Stimulated activated CD8-positive, alpha-beta memory T cell treated with anti-CD3 and anti-CD28 coated beads, Interleukin-4, amount 100 ng/mL, for 1 hour (primary cell): ENCODE measurements at places on chromosomes 4 and X.
A peak's percentile ranks its signal among the peaks of the same experiment; 100 is the strongest.

DNA sequence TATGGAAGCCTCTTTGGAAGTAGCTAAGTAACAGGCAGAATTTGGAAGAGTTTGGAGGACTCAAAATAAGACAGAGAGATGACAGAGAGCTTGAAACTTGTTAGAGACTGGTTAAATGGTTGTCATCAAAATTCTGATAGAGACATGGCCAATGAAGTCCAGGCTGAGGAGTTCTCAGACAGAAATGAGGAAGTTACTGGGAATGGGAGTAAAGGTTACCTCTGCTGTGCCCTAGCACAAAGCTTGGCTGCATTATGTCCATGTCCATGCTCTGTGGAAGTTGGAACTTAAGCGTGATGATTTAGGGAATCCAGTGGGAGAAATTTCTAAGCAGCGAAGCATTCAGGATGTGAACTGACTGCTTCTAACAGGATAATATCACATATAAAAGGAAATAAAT is 146.2 kb upstream of the NDST4 start:
- DNase-seq: no peak

- no peak for DNase-seq
Measured at GRCh38 chrX:148913971-148914370, 413.6 kb downstream of the AFF2 start.

GRCh38 chrX:17527922-17528321 is 152.9 kb downstream of the NHS start:
- DNase-seq: no peak

DNA sequence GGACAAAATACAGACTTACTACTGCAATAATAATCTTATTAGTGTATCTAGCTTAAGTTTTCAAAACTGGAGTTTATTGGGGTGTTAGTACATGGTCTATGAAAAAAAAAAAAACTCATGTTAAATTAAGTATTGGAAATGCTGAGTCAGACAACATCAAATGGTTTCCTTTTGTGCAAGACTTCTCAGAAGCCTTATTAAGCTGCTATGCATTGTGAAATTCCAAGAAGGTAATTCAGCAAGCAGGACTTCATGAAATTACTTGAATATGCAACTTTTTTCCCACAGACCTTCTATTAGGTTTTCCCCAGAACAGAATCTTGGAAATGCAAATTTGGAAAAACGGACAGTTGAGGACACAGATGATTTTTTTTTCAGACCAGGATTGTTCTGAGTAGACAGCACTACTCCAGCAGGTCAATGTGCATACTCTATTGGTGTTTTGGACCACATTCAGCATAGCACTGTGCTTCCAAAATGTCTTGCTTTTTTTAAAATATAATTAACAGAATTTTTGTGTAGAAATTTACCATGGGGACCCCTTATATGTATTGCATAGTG is 568.8 kb upstream of the TENM3 start:
- no peak for DNase-seq

- no peak for DNase-seq
Measured at GRCh38 chr4:135515295-135515694, 1313.7 kb upstream of the PABPC4L start.

- no peak for DNase-seq
Measured at GRCh38 chr4:128812442-128813235, 3.1 kb downstream of the JADE1 start.

- no peak for DNase-seq
Measured at GRCh38 chr4:186227221-186227620, at the start of gene KLKB1. Gene KLKB1 (plus strand): TSS chr4:186227507. CDS start chr4:186228196, 689 bp downstream.

GRCh38 chrX:15224747-15225146 is 45.1 kb downstream of the ASB9 start:
- DNase-seq: no peak

- DNase-seq: no peak
Measured at GRCh38 chrX:84046403-84046984, 141.5 kb downstream of the RPS6KA6 start.

- DNase-seq: peak; percentile 29
Measured at GRCh38 chrX:1657367-1658070, 42.7 kb downstream of the ASMT start.

- no peak for DNase-seq
Measured at GRCh38 chrX:110145854-110146253, 142.9 kb downstream of the TMEM164 start.

GRCh38 chr4:150106886-150107285 is 28.6 kb downstream of the DCLK2 start:
- DNase-seq: no peak

DNA sequence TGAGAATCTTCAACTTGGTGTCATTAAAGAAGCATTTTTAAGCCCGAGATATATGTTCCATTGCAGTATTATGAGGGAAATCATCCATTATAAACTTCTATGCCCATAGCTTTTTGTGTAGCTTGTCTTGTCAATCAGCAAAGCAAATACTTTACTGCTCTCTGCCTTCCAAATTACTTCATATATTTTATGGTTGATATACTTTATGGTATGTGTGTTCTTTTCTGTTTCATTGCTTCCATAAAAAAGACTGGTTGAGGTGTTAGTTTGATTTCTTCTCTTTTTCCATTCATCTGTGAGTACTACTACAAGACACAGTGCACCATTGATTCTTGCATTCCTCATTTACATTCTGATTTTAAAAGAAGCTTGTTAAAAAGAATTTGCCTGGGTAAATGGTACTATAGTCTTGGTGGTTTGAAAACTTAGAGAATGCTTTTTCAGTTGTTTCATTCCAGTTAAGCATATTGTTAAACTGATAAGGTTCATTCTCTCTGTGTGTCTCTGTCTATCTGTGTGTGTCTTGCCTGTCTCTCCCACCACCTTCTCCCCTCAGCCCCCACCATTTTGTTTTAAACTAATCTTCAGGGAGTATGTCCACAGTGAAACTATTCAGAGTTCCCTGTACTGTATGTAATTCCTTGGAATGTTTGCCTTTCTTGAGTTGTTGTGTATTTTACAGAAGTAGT is 27.1 kb downstream of the STAG2 start:
- no peak for DNase-seq

DNA sequence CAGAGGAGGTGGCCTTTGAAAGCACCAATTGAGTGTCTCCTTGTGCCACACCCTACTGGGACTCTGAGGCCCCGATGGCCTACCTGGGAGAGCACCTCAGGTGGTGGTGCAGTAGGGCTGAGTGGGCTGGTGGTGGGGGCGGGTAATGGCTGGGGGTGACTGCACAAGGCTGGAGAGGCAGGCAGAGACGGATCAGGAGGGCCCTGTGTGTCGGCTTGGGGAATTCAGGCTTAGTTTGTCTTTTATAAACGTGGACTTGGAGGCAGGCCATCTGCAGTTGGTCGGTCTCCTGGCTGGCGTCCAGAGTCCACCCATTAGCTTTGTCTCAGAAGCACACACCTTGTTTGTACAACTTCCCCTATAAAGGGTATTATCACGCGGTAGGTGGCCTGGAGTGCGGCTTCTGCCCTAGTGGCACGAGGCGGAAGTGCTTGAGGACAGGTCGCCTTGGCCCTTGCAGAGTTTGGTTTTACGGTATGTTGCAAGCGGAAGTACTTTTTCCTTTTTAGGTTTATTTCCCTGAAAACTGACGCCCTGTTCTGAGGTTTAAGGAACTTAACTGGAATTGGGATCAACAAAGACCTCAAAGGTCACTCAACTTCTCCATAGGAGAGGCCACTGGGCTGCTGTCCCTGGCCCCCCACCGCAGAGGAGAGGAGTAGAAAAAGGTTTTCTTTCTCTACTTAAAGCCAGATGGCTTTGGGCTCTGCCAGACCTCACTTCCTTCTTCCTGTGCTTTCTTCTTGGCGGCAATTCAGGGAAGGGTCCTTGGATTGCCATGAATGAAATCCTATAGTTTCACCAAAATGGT is 8.0 kb downstream of the TBC1D14 start:
- DNase-seq: no peak

- DNase-seq: no peak
Measured at GRCh38 chrX:111823128-111823527, 52.9 kb upstream of the TRPC5OS start.

DNA sequence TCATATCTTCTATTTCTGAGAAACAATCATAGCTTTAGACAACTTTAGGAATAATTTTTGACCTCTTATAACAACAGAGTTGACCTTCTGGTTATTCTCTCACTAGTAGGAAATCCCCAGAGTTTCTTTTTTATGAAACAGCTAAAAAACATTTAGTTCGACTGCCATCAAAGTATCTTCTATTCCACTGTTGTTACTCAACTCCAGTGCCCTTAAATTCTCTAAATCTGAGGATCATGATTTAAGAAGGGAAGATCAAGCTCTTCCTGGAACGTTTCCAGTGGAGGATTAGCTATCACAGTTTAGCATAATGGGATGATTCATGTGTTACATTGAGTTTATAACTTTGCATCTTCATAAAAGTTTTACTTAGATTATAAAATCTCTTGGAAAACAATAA is 134.9 kb upstream of the VEGFC start:
- no peak for DNase-seq

DNA sequence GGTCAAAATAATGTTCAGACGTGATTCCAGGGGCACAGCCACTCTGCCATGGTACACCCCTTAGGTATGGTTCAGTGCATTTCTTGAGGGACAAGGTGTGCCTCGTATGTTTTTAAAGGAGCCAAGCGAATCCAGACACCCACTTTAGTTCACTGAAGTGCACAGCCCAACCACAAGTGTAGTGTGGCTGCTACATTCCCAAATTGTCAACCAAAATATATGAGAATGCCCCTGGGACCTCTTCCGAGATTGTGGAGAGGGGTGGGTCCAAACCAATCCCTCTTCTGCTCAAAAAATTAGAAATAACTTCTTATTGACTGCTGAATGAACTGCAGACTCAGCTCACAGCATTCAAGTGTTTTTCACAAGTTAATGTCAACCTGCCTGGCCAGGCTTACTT is 7.4 kb upstream of the BRS3 start:
- DNase-seq: no peak

DNA sequence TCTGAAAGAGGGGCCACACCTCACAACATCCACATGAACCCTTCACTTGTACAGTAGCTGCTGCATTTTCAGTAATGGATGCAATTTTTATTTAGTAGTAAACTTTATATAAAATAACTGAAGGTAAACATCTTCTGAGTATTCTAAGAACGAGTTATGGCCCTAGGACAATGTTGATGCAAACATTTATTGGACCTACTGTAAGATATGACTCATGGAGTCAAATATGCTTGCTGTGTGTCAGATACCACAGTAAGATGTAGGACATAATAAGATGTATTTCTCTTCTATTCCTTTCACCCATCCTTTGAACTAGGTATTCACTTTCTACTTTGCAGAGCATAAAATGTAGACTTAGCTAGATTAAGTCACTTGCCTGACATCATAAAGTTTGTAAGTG is 87.6 kb downstream of the TEX13C start:
- DNase-seq: no peak

DNA sequence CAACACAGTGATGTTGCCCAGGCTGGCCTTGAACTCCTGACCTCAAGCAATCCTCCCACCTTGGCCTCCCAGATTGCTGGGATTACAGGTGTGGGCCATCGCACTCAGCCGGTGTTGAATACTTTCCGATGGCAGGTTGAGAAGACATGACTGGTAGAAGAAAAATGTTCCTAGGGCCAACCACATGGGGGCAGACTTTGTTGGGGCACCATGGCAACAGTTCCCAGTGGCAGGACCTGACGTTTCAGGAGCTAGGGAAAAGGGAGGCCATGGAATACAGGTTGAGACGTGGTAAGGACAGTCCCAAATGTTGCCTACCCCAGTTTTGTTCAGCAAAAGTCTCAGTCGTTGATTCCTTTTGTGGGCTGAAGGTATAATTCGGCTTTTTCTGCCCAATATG is 134.6 kb downstream of the ASMT start:
- DNase-seq: no peak

DNA sequence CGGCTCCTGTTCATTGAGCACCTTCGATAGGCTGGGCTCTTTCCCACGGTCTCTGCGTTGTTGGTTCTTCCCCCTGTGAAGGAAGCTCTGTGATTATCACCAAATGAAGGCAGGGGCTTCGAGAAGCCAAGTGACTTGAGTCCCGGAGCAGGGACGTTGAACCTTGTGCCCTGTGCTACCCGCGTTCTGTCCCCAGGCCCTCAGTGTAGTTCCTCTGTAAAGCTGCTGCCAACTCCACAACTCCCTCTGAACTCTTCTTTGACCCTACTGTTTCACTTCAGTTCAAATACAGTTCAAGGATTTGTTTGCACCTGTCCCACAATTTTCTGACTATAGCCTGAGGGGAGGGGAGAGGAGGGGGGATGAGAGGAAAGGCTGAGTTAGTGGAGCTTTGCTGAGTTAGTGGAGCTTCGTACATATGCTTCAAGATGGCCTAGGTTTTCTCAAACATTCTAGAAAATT is 635 bp upstream of the PHF8 start:
- DNase-seq: no peak

- DNase-seq: no peak
Measured at GRCh38 chr4:99430106-99430505, 5.0 kb downstream of the ADH7 start.

DNA sequence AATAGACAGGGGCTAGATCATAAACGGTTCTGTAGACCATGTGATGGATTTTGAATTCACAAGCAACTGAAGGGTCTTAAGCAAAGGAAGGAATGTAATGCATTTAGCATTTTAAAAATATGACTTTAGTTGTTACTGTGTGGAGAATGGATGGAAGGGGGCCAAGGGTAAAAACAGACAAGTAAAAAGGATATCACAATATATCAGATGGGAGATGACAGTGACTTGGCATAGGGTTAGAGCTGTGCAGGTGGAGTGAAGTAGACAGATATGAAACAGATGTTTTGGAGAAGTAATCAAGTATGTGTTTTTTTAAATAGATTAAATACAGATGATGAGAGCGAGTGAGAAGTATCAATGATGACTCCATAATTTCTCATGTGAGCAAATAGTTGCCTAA is 1116.0 kb upstream of the TENM3 start:
- DNase-seq: no peak

DNA sequence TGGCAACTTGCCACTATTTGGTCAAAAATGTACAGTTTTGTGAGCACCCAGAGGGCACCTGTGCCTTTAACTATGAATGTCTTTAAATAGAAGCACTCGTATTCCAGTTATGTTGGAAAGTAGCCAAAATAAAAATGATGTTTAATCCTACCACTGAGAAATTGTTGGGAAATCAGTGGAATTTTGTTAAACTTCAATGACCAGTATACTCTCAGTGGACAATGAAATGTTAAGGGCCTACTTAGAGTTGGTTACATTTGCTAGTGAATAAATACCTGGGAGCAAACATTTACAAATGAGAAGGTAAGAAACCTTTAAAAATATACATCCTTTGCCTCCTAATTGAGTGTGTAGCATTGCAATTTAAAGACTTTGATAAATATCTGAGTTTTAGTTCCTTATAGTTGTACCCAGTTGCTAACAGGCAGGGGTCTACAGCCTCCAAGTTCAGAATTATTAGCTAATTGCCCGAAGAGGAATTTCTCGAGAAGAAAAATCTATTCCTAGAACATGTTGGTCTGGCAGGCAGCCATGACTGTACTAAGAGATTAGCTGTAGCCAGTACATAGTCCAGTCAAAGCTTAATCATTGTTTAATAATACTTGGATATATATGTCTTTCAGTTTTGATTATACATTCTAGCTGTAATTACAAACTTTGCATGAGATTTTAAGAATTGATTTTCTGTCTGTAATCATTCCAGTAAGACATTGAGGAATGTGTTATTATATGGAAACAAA is 93.2 kb downstream of the IL1RAPL2 start:
- no peak for DNase-seq
